ENCODE measurements at places on chromosomes 11 and 22.
A peak's percentile ranks its signal among the peaks of the same experiment; 100 is the strongest.

GRCh38 chr11:28231475-28231874 is 123.3 kb downstream of the METTL15 start:
- DNase-seq, result no peak

DNA sequence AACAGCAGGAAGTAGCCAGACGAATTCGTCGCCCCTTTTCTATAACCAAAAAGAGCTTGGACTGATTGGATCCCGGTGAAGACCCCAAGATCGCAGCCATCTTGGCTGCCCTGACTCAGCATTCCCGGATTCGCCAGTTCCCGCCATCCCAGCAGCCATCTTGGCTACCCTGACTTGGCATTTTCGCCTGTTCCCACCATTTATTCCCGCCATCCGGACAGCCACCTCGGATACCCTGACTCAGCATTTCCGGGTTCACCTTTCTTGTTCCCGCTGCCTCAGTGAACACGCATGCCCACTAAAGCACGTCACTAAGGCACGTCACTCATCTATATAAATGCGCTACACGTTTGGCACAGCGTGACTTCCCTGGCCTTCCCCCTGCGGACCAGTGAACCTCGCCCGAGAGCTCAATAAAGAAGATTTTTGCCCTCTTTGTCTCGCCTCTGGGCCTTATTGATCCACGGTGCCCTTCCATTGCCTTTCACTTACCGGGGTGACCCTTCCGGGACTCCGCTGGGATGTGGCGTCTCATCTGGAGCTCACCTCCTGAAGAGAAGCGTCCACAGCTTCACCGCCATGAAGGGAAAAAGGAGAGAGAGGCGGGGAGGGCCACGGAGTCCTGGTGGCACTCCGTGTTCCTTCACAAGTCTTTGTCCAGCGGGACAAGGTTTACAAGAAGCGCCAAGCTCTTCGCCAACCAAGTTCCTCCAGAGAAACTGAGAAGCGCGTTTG is 4.0 kb upstream of the OR56A3 start:
- DNase-seq, result no peak

DNA sequence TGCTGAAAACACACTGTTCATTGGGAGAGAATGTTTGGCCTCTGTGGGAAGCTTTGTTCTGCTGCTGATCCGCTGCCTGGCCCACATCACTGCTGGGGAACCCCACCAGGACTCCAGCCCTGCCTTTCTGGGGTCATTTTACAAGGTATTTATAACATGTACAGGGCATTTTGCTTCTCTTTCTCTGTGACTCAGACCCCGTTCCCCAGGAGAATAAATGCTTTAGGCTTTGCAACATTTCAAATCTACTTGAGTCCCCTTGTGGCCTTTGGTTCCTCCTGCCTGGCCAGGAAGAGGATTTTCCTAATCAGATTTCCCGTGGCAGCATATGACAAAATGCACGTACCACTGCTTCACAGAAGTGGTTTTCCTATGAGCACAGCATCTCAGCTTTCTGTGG is 43.0 kb downstream of the BTG4 start:
- no peak for DNase-seq

- DNase-seq, result no peak
Measured at GRCh38 chr22:47798229-47798628, 1035.8 kb downstream of the TBC1D22A start.

- DNase-seq, result no peak
Measured at GRCh38 chr11:9619004-9619403, 44.9 kb upstream of the SWAP70 start.

GRCh38 chr11:5204787-5205186 is 4.3 kb upstream of the OR51V1 start:
- DNase-seq, result no peak

- peak; percentile 88 for DNase-seq
Measured at GRCh38 chr11:65888163-65888814, at the start of gene FIBP. Gene FIBP (minus strand): TSS chr11:65888471. CDS start chr11:65888418, 53 bp downstream.

DNA sequence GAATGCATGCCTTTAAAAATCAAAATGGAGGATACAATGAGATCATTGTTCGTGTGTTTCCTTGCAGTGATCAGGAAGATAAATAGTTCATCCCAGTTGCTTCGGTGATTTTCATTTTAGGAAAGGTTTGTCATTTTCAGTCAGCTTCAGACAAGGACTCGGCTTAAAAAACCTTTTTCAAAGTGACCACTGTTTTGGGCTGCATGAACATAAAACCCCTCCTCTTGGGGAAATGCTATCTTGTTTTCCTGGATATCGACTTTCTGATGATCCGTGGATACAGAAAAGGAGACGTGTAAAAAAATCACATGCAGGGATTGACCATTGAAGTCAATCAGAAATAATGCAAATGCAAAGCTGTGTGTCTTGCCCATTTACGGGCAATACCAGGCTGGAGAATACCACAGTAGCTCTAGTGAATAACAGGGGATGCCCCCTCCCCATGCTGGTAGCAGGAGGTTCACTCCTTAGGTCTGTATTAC is 146.8 kb downstream of the MAML2 start:
- no peak for DNase-seq

- no peak for DNase-seq
Measured at GRCh38 chr11:46484101-46484500, 92.5 kb upstream of the CHRM4 start.

- DNase-seq, result no peak
Measured at GRCh38 chr11:10317776-10318526, 13.1 kb downstream of the ADM start.

- no peak for DNase-seq
Measured at GRCh38 chr11:122167100-122167499, 51.1 kb upstream of the BLID start.

DNA sequence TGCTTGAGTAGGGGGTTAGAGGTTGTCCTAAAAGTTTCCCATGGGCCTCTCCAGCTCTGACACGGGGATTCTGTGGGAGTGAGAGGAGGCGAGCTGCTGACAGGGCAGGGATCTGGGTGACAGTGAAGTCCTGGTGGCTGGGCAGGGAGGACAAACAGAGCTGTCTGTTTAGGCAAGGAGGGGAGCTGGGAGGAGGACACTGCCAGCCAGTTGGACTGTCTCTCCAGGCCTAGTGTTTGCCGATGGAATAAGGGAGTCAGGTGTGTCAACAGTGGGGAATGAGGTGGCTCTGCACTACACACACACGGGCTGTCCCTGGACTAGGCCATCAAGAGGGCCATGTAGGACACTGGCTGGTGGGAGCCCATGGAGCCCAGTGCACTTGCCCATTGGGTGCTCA is 20.6 kb upstream of the SYT7 start:
- DNase-seq, result no peak

DNA sequence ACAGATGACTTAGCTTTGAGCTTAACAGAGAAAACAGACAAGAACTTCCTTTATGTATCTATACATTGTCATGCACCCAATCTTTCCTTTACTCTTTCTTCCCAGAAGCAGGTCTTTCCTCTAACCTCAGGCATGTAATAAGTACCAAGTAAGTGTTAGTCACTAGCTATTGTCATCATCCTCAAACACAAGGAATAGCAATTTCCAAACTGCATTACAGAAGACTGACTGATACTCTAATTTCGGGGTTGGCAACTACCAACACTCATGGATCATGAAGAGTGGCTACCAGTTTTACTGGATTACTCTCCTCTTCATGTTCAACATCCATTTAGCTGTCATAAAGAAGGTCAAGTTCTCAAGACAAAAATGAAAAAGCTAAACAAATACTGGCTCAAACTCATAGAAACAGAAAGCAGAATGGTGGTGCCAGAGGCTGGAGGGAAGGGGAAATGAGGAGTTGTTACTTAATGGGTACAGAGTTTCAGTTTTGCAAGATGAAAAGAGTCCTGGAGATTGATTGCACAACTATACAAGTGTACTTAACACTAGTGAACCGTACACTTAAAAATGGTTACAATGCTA is 111.6 kb downstream of the SIK3 start:
- DNase-seq, result no peak

GRCh38 chr11:73945396-73945795 is 5.4 kb upstream of the DNAJB13 start:
- no peak for DNase-seq

GRCh38 chr11:75520688-75521087 is 5.1 kb downstream of the GDPD5 start:
- no peak for DNase-seq

DNA sequence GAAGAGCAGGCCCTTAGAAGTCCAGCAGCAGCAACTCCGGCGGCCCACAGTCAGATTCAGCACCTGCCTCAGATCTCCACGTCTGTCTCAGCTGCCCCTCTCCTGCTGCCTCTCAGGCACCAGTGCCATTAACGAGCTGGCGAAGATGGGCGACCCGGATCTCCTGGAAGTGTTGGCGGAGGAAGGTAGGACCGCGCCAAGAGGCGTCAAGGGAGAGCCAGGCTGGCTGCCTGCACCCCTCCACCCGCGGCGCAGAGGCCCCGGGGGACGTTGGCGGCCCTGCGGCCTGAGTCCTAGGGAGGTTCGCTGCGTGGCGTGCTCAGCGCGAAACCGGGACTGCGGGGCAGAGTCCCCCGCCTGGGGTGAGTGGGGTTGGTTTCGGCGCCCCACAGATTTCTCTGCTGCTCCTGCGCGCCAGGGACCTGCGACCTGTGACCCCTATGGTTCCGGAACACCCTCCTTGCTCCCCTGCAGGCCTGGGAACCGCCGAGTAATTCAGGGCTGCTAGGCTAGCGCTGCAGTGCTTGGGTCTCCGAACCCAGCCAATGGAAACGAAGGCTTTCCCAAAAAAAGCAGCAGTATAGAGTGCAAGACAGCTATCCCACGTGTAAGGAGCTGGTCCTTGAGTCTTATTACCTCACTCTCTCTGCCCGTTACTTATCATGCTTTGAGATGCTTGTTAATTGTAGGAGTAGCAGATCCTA is 615 bp downstream of the ANO5 start:
- no peak for DNase-seq

DNA sequence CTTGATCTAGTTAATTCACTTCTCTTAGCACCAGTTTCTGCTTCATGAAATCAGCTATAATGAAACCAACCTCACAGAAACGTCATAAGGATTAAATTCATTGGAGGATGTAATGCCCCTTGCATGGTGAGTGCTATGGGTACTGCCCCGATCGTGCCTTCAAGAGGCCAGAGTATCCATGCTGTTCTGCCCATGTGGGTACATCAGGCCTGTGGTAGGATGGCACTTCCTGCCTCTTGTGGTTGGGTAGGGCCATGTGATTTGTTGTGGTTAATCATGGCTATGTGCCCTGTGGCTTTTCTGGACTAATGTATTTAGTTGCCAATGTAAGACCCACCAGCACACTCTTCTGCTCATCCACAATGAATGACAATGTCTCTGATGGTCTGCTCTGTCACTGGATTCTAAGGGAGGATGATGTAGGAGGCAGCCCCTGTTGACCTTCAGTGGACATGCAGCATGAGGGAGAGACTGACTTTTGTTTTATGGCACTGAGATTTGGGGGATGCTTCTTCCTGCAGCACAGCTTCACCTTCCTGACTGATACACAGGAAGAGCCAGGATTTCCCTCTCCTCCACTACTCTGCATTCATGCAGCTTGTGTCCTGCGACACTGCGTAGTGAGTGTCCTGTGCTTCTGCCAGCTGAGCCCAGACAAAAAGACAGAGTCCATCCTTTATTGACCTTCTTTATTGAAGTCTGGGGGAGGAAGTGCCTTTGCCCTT is 66.2 kb downstream of the DHCR7 start:
- DNase-seq, result no peak

DNA sequence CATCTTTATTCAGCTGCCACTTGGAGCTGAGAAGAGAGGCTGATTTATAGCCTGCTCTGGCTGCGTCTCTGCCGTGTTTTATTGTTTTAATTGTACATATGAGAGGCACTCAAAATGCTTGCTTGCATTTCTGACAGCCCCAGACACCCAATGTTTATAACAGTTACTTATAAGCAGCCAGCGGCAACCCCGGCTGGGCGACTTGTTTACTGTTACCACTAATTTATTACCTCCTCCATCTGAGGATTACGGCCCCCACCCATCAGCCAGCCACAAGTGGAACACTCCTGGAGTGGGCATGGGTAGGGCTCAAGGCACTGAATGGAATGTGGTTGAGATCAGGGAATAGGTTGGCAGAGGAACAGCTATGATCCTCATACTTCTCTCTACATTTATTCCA is 61.2 kb downstream of the CLPB start:
- no peak for DNase-seq

DNA sequence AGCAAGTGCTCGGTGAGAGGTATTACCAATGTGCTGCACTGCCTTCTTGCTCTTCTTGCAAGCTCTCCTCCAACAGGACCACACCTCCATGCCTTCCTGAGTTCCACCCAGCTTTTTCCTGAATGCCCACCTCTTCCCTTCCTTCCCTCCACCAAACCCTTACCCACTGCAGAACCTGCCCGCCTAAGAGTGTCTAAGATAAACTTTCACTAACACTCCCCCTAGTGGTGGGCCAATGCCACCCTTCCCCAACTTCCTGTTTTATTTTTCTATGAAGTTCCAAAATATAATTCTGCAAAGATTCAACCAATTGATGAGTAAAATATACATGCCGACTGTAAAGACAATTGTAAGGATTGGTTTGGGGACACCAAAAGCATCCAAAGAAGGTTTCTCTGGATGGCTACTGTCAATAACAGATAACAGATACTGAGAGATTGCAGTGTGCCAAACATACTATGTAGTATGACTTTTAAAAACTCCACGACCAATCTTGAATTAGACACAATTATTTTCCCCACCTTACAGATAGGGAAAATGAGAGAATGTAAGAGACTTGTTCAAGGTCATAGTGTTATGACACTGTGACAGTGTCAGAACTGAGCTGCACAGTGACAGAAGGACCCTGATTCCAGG is 38.6 kb upstream of the BMAL1 start:
- no peak for DNase-seq

DNA sequence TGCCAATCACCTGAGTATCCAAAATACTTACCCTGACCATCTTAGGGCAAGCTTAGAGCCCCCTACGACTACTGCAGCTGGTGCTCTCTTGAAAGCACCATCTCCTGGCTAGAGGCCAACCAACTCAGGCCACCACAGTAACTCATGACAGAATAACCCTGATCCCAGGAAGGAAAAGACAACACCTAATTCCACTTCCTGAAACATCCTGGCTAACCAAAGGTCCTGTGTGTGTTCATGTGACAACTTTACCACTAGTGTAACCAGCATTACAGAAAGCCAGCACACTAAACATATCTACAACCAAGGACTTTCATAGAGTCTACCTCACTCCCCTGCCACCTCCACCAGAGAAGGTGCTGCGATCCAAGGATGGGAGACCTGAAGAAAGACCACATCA is 17.4 kb upstream of the TMEM45B start:
- no peak for DNase-seq

DNA sequence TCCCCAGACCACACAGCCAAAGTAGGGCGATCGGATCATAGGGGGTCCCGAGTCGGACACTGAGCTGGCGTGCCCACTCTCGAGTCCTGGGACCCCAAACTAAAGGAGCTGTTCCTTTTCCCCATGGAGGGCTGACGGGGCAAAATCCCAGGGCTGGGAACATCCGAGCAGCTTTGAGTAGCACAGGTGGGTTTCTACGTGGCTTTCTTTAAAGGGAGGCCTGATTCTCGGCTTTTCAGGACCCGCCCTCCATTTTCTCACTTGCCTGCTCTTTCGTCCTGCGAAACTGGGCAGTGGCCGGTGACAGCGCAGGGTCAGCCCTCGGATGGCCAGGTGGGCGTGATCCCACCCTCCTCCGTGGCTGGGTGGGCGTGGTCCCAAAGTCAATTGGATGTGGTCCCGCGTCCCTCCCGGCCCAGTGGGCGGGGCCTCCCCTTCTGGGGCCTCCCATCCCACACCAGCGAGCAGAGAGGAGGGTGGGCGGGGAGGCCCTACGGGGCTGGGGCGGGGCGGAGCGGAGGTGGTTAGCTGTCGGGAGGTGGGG is 17.5 kb upstream of the TXNRD2 start:
- no peak for DNase-seq

GRCh38 chr11:10935015-10935559 is 77.2 kb upstream of the ZBED5 start:
- DNase-seq, result no peak

- DNase-seq, result no peak
Measured at GRCh38 chr11:67472882-67473281, 3.8 kb upstream of the TMEM134 start.

- no peak for DNase-seq
Measured at GRCh38 chr11:74288161-74288560, 23.3 kb downstream of the P4HA3 start.

Data from esophagus squamous epithelium (tissue), 5 donors.